ENCODE measurements at places on chromosomes 5 and 9.

DNA sequence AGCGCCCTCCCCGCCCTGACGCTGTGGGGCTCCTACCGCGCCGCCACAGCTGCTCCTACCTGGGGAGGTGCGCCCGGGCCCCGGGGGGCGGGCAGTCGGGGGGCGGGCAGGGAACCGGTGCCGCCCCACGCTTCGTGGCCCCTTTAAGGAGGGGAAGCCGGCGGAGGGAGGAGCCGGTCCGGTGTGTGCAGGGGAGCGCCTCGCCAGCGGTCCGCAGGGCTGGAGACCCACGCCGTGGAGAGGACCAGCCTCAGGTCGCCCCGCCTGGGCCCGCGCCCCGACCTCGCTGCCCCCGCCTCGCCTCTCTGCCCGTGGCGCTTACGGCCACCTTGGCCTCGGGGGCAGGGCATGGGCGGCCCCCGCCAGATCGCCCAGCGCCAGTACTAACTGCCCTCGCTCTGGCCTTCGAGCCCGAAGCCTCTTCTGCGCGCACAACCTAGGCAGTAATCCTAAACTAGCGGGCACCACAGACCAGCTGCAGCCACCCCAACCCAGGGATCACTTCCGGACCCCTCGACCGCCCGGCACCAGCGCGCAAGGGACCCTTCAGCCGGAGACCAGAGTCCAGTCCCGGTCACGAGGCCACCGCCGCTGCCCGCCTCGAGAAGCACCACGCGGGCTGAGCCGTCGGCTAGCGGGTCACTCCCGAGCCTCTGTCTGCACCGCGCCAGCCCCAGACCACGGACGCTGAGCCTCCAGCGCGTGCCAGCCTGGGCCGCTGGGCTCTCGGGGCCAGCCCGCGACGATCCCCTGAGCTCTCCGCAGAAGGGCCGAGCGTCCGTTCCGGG, at the start of gene FOXE1:
Gene FOXE1 (plus strand): TSS at position 171 of the 788 bp plus-strand sequence. CDS start 689 bp downstream, outside the sequence.
- no peak for DNase-seq

DNA sequence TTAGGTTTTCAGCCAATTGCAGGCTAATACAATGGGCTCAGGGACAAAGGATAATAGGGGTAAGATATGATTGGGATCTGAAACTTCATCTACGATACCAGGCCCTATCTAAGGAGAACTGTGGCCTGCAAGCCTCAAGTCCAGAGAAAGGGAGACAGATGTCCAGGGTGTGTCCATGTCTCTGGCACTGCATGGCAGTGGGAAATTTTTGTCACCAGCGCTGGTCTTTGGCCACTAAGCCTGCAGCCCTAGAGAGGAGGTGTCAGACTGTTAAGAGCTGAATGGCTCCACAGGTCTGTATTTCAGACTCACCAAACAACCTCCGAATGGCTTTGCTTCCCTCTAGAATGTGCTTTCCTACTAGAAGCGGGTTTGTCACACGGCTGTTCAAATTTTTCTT, 6.6 kb upstream of the CNOT6 start:
- DNase-seq, result no peak

DNA sequence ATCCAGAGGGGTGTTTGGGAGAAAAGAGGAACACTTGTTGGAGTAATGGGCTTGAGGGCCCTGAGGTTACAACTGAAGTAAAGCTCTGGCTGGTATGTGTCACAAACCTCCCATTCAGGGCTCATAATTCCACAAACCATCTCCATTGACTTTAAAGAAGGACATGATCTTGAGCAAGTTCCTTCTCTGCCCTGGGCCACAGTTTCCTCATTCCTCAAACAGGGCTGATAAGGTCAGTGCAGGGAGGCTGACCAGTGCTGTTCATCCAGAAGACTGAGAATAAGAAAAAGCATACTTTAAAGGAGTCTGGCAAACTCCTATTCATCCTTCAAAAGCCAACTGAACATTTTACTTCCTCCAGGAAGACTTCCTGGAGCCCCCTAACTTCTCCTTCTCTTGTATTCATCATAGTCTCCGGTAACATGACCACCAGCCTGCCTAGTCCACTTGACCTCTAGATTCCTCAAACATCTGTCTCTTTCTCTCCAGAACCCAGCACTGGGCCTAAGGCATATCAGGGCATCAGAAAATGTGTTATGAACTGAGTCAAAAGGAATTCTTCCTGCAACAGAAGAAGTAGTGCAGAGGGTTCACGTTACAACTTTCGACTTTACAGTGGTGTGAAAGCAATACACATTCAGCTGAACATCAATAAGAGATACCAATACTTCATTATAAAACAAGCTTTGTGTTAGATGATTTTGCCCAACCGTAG, 20.7 kb upstream of the PTPN3 start:
- no peak for DNase-seq

- DNase-seq, result no peak
These were observed 20.3 kb downstream of the WHRN start for GRCh38 chr9:114484854-114485443.

GRCh38 chr9:36597412-36598178, 24.9 kb downstream of the MELK start:
- DNase-seq, result no peak

GRCh38 chr9:16062542-16063240, 509.8 kb downstream of the CCDC171 start:
- DNase-seq, result no peak

GRCh38 chr5:123527190-123527589, 15.2 kb downstream of the CSNK1G3 start:
- no peak for DNase-seq

DNA sequence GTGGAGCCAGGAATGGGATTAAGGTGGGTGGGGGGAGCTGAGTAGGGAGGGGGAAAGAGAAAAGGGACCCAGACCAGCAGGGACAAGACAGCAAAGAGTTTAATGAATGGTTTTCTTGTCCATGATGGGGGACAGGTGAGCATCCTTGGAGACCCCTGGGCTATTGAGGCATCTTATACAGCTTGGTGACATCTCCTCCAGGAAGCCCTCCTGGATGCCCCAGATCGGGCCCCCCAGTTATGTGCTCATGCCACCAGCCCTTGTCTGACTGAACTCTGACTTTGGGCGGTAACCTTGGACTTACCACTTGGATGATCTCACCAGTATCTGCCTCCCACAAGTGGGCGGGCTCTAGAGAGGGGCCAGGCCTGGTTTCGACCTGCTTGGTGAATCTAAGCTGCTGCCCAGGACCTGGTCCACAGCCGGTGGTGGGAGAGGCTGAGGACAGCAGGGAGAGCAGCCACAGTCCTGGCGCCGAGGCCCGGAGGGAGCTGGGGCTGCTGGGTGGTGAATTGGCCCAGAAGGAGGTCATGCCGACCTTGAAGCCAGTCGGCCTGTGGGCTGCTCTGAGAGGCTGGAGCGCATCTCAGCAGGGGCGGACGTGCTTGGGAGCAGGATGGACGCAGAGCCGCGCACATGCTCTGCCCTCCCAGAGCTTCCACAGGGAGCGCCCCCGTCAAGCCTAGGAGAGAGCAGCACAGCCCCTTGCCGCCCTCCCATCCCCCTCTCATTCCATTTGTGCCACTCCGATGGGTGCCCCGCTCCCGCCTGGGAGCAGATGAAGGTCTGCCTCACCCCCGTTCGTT, 36.2 kb downstream of the UNC5A start:
- DNase-seq, result no peak

GRCh38 chr5:123154886-123155445, 65.9 kb downstream of the PRDM6 start:
- DNase-seq, result no peak

DNA sequence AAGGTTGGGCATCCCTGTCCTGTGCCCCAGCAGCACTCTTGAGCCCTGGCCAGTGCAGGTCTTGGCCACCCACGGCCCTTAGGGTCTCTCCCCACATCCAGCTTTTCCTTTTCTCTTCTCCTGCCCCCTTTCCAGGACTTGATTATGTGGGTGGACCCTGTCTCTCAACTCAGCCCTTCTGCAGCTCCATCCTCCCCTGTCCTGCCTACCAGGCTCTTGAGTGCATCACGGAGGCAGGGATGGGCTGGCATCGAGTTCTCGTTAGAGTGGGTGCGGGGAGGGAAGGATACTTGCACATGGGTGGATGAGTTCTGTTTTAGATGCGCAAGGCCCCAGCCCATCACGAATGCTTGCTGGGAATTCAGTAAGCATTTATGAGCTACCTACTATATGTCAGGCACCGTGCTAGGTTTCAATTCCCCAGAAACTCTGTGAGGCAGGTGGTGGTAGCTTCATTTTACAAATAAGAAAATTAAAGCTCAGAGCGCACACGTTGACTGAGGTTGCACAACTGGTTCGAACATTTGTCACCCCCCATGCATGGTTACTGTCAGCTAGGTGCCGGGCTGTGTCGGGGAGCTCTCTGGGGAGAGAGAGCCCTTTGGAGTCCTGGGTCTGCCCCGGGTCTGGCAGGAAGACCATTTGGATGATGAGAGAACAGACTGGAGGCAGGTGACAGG, 144.6 kb upstream of the PITX1 start:
- no peak for DNase-seq

GRCh38 chr9:82829818-82830217, 233.1 kb downstream of the RASEF start:
- no peak for DNase-seq

DNA sequence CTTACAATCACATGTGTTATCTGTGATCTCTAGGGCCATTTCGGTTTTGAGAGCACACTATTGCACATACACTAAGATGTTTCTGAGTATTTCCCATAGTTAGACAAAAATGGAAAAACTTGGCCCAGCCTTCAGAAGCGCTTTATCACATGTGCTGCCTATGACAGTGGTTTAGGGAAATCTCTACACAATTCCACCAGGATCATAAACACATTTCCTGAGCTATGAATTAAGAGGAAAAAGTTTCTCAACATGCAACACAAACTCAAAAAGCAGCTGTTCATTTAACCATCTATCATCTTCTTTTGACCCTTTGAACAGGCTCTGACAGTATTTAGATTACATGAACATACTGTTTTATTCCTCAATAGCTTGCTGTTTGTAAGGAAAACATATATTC, 15.1 kb downstream of the FGF1 start:
- DNase-seq, result no peak

Data from stimulated activated CD8-positive, alpha-beta memory T cell treated with anti-CD3 and anti-CD28 coated beads, Interleukin-4, amount 100 ng/mL, for 1 hour (primary cell).